IPS DF 19.7 (cell line): ENCODE measurements at places on chromosomes 5 and 9.
A peak's percentile ranks its signal among the peaks of the same experiment; 100 is the strongest.

DNA sequence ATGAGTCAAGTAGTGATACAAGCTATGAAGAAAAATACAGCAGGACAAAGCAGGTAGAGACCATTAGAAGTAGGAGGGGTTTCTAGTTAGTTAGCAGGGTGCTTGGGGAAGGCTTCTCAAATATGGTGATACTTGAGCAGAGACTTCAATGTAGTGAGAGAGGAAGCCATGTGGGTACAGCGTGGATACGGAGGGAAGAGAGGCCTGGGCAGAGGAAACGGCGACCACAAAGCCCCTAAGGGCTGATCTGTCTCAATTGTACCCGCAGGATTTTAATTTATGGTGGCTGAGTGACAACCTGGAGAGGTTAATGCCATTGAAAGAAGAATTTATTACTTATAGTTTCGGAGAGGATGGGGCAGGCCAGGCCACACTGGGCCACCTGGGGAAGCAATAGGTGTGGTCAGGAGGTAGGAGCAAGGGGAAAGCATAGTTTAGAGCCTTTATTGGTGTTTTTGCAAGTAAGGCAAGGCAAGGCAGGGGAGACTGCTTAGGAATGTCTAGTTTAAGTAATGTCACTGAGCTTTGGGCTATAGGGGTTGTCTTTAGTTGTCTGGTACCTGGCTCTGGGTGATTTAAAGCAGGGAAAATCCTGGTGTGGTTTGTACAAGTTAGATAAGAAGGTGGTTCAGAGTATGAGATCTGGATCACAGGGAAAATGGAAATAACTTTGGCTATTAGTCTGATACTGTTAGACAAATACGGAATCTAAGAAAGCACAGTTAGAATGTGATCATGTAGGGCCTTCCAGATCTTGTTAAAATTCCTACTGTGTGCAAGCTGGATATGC lies 42.6 kb downstream of the GCNT4 start:
- DNase-seq: no peak

DNA sequence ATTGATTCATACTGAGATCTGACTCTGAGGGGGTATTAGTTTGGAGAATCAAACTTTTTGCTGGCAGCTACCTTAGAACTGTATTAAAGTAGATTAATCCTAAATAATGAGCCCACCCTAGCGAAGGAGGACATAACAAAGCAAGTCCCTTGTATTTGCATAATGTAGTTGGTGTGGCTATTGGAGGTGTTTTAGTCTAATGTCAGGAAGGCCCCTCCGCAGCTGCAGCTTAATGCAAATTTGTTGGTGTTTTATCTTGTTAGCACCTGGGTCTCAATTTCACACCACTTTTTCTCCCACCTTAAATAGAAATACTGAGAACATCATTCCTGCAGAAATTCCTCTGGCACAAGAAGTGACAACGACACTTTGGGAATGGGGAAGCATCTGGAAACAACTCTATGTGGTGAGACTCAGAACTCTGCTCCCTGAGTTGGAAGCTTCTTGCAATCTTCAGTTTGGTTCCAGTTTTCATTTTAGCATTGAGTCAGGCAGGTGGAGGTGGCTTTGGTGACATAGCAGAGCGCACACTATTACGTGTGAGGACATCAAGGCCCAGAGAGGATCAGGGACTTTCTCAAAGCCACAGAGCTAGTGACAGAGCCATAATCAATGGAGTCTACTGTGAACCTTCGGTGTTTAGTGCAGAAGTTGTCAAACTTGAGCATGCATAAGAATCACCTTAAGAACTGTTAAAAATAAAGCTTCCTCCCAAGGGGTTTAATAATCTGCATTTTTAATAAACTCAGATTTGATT lies 33.9 kb downstream of the DOCK2 start:
- DNase-seq: no peak

DNA sequence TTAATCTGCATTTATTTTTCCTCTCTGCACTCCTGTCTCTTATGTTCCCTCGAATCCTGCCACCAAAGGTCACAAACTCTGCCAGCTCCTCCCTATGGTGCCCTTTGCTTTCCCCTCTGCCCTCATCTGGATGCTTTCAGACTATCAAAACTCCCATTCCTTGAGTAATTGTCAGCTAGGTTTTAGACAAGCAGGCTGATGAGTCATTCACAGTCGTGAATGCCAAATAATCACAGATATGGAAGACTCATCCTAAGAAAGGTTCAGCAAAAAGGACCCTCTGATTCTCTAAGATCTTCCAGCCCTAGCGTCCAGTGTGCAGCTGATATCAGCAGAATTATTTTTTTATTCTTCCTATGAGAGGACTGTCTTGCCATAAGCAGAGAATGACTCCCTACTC lies 104.5 kb upstream of the NUDT12 start:
- no peak for DNase-seq

DNA sequence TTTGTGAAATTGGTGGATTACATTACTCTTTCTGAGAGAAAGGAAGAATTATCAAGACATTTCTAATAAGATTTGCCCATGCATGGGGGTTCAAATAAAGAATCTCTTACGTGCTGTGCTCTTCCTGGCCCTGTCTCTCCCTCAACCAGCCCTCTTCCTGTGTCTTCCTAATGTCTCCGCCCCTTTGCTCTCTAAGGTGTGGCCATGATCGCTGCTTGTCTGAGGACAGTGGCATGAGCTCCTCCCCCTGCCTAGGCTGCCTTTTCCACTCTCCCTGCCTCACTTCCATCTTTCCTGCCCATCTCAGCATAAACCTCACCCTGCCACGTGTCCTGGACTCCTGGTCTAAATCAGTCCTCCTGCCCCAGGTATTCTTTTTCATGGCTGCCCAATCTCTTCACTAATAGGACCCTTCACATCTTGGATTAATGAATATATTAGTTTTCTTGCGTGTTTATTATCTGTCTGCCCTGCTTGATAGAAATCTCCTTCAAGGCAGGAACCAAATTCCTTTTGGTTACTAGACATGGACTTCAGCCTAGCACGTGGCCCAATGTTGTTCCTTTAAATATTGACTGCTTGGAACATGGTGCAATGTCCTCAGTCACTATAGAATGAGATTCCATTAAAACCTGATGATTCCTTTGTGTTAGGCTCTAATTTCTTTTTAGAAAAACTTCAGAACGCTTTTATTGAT lies 122.3 kb downstream of the MTRR start:
- DNase-seq: peak; percentile 50

- DNase-seq: no peak
These were observed 51.0 kb downstream of the HABP4 start for GRCh38 chr9:96500696-96501632.

DNA sequence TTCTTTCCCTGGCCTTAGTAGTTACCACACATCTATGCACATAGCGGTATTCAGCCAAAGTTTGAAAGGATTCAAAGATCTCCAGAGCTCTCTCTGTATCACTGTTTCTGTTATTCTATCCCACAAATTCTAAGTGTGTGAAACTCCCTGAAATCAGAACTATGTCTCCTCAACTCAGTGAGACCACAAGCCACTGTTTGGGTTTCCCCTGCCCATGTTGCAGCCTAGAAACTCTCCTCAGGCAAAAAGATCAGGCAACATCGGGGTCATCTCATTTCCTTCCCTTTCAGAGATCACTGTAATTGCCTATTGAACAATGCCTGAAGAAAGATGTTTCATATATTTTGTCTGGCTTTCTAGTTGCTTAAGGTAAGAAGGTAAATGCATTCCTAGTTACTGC lies 135.6 kb downstream of the TMC1 start:
- no peak for DNase-seq

- no peak for DNase-seq
These were observed 51.9 kb downstream of the SEC61B start for GRCh38 chr9:99274016-99274415.

DNA sequence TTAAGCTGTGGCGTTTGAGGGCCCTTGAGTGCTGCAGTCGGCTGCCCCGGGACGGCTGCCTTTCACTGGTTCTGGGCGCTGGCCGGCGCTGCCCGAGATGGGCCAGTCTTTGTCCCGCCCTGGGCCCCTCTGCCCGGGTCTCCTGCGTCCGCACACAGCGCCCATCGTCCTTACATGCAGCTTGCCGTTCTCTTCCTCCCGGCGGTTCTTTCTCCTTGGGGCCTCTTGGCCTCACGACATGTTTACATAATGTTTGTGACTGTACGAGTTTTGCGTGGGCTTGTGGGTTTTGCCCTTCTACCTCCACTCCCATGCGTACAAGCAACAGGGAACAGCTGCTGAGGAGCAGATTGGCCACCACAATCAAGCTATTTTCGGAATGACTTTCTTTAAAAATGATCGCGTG lies 618 bp downstream of the TNPO1 start:
- no peak for DNase-seq

- no peak for DNase-seq
These were observed 161.2 kb downstream of the FGF18 start for GRCh38 chr5:171580502-171581265.

GRCh38 chr9:136544548-136544963 lies 1.3 kb downstream of the NOTCH1 start:
- DNase-seq: no peak

GRCh38 chr5:58860680-58861079 lies 277.8 kb downstream of the RAB3C start:
- DNase-seq: no peak

- DNase-seq: no peak
These were observed 92.9 kb downstream of the CYFIP2 start for GRCh38 chr5:157358871-157359270.

- no peak for DNase-seq
These were observed 15.3 kb downstream of the FPGS start for GRCh38 chr9:127817881-127818434.

GRCh38 chr5:112800891-112801290 lies 60.2 kb upstream of the SRP19 start:
- no peak for DNase-seq

DNA sequence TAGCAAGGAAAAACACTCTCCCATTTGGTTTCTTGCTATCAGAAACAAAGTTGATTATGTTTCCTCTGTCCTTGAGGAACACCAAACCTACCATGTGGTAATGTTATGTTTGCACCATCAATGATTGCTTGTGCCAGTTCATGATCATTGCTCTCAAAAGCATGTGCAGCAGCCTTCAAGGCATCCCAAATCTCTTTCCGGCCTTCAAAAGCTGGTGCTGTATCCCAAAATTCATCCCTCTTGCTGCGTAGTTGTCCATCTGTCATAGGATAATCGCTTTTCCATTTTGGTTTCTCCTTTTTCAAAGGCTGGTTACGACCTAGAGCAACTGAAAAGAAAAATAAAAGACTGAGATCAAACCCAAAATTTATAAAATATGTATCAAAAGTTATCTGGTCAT lies 40.1 kb downstream of the EFCAB9 start:
- DNase-seq: no peak

- no peak for DNase-seq
These were observed 28.4 kb downstream of the CEL start for GRCh38 chr9:133090187-133090586.

- no peak for DNase-seq
These were observed 35.7 kb upstream of the LURAP1L start for GRCh38 chr9:12739014-12739652.
